Stimulated activated CD8-positive, alpha-beta memory T cell treated with anti-CD3 and anti-CD28 coated beads, Interleukin-15, amount 100 ng/mL, for 4 hours (primary cell): ENCODE measurements at places on chromosomes 6 and 20.

- DNase-seq: no peak
Measured at GRCh38 chr6:150403458-150404246, 34.8 kb downstream of the IYD start.

DNA sequence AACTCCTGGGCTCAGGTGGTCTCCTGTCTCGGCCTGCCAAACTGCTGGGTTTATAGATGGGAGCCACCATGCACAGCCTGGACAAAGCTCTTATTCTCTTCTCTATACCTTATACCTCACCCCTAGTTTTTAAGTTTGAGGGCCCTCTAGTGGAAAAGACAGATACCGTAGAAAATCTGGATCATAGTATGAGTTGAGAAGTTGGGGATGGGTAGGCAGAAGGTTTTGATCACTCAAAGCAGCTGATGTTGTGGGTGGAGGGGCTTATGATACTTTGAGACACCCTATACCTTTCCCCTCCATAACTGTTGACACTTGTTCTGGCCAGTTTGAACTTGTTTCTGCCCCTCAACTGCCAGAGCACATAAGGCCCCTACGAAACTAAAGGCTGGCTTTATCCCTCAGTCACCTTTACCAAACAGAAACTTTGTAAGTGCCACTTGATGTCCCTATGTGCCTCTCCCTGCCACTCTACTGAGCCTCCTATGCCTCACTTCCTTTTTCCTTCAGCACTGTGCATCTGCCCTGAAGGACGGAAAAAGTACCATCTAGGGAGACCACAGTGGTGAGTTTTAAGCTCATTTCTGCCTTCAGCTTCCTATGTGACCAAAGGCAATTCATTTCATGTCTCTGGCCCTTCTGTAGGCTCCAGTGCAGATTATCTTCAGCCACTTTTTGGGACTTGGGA is 28.6 kb downstream of the RALY start:
- DNase-seq: no peak

- no peak for DNase-seq
Measured at GRCh38 chr6:20021795-20022194, 184.6 kb downstream of the ID4 start.

- DNase-seq: no peak
Measured at GRCh38 chr20:6719369-6719721, 48.1 kb upstream of the BMP2 start.

DNA sequence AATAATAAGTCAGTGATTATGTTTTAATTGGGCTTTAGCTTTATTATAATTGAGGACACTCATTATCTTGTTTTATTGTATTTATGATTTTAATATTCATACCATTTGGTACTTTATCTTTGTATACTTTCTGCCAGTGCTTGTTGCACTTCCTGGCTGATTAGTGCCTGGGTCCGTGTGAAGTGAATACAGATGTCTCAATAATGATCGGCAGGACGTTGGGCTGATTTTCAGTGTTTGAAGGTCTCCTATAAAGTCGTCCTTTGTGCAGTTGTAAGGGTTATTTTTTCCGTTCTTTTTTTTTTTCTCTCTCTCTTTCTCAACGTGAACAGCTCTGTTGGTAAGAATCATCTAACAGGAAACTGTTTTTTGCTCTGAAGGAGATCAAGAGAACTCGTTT is 450.0 kb upstream of the POU3F2 start:
- DNase-seq: no peak
